ENCODE measurements at places on chromosomes 2 and 18.
A peak's percentile ranks its signal among the peaks of the same experiment; 100 is the strongest.

DNA sequence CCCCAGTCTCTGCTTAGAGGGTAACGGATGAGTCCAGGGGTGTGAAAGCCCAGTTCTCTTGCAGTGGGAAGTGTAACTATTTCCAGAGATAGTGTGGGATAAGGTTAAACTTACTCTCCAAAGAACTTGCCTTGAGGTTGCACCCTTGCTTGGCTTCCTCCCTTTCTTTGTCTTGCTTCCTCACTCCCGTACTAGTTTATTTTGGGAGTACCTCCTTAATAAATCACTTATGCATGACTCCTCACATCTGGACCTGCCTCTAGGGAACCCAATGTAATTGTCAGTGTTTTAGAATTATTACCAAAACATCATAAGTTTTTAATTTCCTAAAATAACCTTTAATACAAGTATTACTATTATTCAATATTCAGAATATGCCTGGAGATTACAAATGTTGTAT is 35.2 kb downstream of the CPO start:
- no peak for DNase-seq

GRCh38 chr2:98822301-98823164 is 91.6 kb upstream of the MGAT4A start:
- DNase-seq: peak; percentile 69

DNA sequence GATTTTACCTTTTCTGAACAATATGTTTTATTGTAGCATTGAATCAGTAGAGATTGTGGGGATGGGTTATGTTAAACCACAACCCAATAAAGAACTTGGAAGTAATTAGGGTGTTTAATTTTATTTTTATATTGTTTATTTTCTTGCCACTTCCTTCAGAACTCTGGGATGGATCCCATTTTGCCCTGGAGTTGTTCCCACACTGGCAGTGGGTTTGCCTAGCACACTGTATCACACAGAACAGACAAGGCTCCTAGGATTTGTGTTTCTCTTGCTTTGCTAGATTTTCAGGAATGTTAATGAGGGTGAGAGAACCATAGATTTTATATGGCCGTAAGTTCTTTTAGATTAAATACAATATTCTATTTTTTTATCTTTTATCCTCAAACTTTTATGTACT is 59.0 kb downstream of the TANK start:
- no peak for DNase-seq

GRCh38 chr2:24054366-24055010 is 4.9 kb downstream of the FKBP1B start:
- DNase-seq: no peak

GRCh38 chr2:119025013-119025412 is 83.0 kb downstream of the MARCO start:
- DNase-seq: no peak

GRCh38 chr18:13984080-13984479 is 68.7 kb upstream of the MC2R start:
- no peak for DNase-seq

- no peak for DNase-seq
Measured at GRCh38 chr18:44232500-44232899, 448.2 kb upstream of the SETBP1 start.

DNA sequence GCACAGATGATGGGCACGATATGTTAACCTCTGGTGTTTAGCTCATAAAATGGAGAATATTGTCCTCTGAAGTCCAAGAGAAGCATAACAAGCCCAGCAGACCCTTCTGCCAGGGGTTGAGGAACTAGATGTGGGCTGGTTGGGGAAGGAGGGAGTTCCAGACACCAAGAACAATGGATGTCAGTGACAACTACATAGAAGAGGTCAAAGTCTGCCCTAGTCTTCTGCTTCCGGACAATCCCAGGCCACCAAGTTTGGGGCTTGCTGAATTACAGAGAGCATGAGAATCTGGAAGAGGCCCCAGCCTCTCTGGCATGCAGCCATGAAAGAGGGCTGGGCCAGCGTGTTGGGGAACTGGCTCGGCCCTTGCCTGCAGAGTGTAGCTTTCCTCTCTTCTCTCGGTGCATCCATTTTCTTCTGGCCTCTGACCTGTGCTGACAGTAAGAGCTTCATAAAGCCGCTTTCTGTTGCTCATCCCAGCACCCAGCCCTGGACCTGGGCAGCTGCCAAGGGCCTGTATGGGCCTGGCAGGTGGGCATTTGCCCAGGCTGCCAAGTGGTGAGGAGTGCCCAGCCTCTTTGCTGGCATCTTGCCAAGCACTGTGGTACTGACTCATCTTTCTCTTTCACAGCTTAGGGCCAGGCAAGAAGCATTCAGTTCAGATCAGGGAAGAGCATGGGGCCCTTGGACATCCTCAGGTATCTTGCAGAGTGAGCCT is 14.6 kb upstream of the LAPTM4A start:
- DNase-seq: no peak

DNA sequence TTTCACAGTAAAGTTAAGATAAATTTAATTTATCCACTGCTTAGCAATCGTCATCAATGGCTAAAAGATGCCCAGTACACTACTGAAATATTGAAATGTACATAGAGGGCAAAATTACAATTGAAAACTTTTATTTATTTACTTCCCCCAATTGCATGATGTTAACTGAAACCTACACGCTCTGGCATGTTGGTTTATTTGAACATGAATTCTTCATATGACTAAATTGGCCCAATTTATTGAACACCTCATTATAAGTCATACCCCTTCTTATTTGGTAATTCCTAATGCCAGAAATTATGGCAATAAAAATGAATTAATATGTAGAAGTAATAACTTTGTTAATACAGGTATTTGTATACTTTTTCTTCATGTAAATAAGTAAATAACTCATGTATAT is 183.0 kb upstream of the ZC3H15 start:
- DNase-seq: no peak

- DNase-seq: no peak
Measured at GRCh38 chr2:195447323-195447975, 209.6 kb upstream of the SLC39A10 start.

DNA sequence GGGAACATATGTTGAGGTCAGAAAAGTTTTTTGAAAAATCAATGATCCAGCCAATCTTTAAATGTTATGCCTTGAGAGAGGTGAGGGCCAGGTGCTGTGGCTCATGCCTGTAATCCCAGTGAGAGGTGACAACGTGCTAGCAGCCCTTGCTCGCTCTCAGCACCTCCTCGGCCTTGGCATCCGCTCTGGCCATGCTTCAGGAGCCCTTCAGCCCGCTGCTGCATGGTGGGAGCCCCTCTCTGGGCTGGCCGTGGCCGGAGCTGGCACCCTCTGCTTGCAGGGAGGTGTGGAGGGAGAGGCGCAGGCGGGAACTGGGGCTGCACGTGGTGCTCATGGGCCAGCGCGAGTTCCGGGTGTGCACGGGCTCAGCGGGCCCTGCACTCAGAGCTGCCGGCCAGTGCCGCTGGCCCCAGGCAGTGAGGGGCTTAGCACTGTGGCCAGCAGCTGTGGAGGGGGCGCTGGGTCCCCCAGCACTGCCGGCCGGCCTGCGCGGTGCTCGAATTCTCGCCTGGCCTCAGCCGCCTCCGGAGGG is 61.1 kb downstream of the CCDC195 start:
- no peak for DNase-seq

- DNase-seq: no peak
Measured at GRCh38 chr2:32752205-32752604, 124.4 kb downstream of the TTC27 start.

DNA sequence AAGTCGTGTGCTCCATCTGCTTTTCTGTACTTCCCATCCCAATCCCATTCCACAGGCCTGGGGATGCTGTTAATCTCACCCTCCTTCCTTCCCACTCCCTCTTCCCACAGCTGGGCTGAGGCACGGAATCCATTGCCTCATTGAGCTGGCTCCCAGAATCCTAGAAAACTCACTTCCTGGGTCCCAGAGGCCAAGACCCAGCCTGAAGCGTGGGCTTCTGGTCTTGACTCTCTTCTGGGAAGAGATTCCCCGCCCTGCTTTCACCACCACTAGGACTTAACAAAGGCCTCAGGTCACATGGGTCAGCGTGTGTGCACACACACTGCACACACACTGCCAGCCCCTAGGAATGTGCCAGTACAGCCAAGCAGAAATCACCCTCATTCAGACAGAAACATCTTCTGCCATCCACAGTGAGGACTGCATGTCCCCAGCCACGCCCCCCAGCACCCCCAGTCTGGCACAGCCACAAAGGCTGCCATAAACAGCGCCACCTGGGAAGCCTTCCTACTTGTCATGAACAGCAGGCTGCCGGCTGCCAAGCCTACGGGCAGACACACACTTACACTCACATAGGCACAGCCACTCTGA is 165.8 kb downstream of the TNS1 start:
- no peak for DNase-seq

GRCh38 chr2:9941196-9941995 is 10.1 kb upstream of the GRHL1 start:
- no peak for DNase-seq

GRCh38 chr2:230700447-230700846 is 12.2 kb upstream of the CAB39 start:
- DNase-seq: no peak

DNA sequence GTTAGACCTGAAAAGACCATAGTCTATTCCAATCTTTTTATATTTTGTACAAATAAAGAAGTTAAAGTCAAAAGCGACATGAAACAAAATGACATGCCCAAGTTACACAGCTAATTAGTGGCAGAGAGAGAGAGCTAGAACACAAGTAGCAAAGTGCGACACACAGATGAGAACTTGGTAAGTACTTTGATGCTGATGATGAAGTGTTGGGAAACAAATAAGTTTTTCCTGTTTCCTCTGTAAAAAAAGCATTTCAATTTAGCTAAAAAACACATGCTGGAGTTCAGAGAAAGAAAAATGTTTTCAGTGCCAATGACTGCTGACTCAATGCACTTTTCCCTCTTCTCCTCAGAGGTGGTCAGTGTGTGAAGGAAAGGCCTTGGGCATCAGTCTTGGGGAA is 226.9 kb downstream of the PAX3 start:
- no peak for DNase-seq

DNA sequence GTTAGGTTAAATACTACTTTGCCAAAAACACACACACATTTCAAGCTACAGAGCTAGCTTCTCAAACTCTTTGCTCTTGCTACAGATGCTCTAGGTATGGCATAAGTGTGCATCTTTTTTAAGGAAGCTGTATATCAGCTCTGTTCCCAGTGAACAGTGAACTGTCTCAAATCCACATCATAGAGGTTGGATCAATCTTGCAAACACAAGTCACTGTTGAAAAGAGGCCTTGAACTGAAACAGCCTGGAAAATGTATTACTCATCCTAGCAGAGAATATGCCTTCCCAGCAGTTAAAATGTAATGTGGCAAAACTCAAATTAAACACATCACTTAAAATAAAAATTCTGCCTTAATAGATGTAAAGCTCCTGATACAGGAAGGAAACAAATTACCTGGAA is 151.8 kb downstream of the WDPCP start:
- no peak for DNase-seq

GRCh38 chr18:24395049-24395795 is 2.4 kb downstream of the OSBPL1A start:
- DNase-seq: no peak

GRCh38 chr18:72086421-72086820 is 457.7 kb downstream of the CBLN2 start:
- DNase-seq: no peak

DNA sequence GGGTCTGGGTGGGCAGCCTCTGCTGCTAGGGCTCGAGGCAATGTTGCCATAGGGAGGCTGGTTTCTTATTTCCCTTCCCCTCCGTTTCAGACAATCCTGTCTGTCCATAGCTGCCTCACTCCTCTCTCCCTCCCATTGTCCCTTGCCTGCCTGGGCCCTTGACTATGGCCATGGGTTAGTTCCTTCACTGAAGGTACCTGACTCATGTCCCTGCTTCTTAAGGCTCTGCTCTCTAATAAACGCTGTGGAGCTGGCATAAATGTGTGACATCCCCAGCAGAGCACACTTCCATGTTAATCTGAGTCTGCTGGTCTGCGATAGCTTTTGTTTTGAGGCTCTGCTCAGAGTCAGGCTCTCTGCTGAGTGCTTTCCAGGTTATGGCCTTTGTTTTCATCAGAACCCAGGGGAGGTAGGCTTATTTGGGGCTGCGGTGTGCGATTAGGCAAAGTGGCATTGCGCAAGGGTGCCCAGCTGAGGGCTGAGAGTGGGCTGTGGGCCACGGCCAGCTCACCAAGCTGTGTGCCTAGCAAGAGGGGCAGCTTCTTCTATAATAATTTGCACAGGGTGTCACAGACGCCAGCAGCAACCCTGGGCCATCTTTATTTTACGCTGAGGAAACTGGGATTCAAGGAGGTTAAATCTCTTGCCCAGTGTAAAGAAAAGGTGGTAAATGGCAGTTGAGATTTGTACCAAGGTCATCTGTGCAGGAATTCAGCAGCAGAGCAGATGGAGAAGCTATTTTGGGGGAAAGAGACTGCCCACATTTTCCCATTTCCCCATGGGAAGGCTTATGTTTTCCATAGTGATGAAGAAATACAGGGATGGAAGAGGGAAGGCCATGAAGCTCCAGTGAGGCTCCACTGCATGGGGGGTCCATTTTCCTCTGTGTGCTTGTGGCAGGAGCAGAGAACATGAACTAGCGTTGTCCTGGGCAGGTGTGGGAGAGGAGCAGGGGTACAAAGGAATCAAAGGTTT is 25.6 kb downstream of the MRPL33 start:
- DNase-seq: no peak

- DNase-seq: no peak
Measured at GRCh38 chr18:71233177-71233576, 944.3 kb downstream of the SOCS6 start.

GRCh38 chr2:226581661-226582060 is 218.0 kb downstream of the IRS1 start:
- DNase-seq: no peak

- no peak for DNase-seq
Measured at GRCh38 chr2:229910832-229911412, 10.9 kb downstream of the TRIP12 start.

DNA sequence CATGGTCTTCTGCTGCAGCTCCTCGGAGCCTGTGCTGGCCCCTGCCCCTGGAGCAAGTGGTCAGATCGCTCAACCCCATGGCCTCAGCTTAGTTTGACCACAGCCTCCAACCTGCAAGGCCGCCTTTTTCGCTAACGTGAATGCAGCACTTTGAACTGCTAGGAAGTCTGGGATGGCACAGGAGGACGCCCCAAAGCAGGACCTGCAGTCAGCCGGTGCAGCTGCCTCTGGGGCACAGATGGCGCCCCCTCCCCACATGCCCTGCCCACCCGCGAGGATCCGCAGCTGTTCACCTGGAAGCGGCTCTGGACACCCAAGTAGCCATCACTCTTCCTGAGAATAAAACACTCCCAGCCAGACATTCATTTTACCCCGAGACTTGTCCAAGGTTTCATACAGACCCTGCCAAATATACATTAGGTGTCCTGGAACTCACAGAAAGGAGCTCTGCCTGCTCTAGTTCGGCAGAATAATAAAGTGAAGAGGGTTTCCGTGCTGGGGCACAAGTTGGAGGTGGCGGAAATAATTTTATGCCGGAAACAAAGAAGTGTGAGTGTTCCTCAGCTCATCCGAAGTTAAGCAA is 510.1 kb downstream of the EIPR1 start:
- DNase-seq: no peak

GRCh38 chr2:195486987-195487644 is 169.9 kb upstream of the SLC39A10 start:
- DNase-seq: no peak

- no peak for DNase-seq
Measured at GRCh38 chr18:35917043-35917442, 55.4 kb upstream of the RMP24 start.
